Upper lobe of right lung (tissue), 1 donor: ENCODE measurements at places on chromosomes 6 and 20. TPM values are rescaled to one million over a fixed set of nuclear protein-coding genes. Genes with fewer than 3 reads are reported as not detected.

GRCh38 chr6:25326126-25326525 is 47.0 kb downstream of the CARMIL1 start:
- no peak for DNase-seq
- H3K36me3 ChIP-seq = no peaks in the 10 kb centered on the region
- H3K27me3 ChIP-seq = no peaks in the 10 kb centered on the region
- H3K27ac ChIP-seq = no peak overlapping the region
- H3K4me3 ChIP-seq = no peak overlapping the region

- H3K4me1 ChIP-seq = no peaks in the 10 kb centered on the region
- no peak for DNase-seq
- no peak overlapping the region for H3K27ac ChIP-seq
- no peaks in the 10 kb centered on the region for H3K36me3 ChIP-seq
- no peak overlapping the region for H3K4me3 ChIP-seq
These were observed 49.9 kb downstream of the BMP5 start for GRCh38 chr6:55825402-55826051.

- no peak overlapping the region for H3K27ac ChIP-seq
- no peaks in the 10 kb centered on the region for H3K36me3 ChIP-seq
- DNase-seq = no peak
- H3K27me3 ChIP-seq = no peaks in the 10 kb centered on the region
- H3K4me3 ChIP-seq = no peak overlapping the region
These were observed 265.7 kb downstream of the SOX4 start for GRCh38 chr6:21859193-21859735.

GRCh38 chr20:25659999-25660398 is 36.2 kb upstream of the NANP start:
- H3K27me3 ChIP-seq = no peaks in the 10 kb centered on the region
- H3K36me3 ChIP-seq = no peaks in the 10 kb centered on the region
- H3K4me1 ChIP-seq = no peaks in the 10 kb centered on the region
- DNase-seq = no peak

DNA sequence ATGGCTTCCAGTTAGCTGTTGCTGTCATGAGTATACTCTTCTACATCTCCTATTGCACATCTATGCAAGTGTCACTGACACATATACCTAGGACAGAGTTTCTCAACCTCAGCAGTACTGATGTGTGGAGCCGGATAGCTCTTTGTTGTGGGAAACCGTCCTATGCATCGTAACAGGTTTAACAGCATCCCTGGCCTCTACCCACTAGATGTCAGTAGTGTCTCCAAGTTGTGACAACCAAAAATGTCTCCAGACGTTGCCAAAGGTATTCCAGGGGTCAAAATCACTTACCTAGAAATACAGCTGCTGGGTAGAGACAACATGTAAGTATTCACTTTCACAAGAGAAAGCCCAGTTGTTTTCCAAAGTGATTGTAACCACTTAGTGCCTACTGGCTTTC is 637.6 kb downstream of the RNF144B start:
- H3K27me3 ChIP-seq = no peaks in the 10 kb centered on the region
- peaks cover 8% of the 10 kb centered on the region for H3K4me1 ChIP-seq
- no peak overlapping the region for H3K4me3 ChIP-seq
- H3K36me3 ChIP-seq = no peaks in the 10 kb centered on the region

GRCh38 chr6:24752503-24752902 is 22.2 kb upstream of the GMNN start:
- no peak overlapping the region for H3K4me3 ChIP-seq
- H3K4me1 ChIP-seq = no peaks in the 10 kb centered on the region
- H3K27me3 ChIP-seq = no peaks in the 10 kb centered on the region
- no peaks in the 10 kb centered on the region for H3K36me3 ChIP-seq
- no peak overlapping the region for H3K27ac ChIP-seq
- no peak for DNase-seq

GRCh38 chr6:116349216-116349615 is 21.5 kb upstream of the DSE start:
- H3K27me3 ChIP-seq = no peaks in the 10 kb centered on the region
- peaks cover 13% of the 10 kb centered on the region for H3K4me1 ChIP-seq
- no peak overlapping the region for H3K4me3 ChIP-seq
- no peak overlapping the region for H3K27ac ChIP-seq

GRCh38 chr6:56814308-56814707 is 140.6 kb upstream of the BEND6 start:
- DNase-seq = no peak
- H3K4me3 ChIP-seq = no peak overlapping the region
- H3K36me3 ChIP-seq = no peaks in the 10 kb centered on the region
- H3K27ac ChIP-seq = no peak overlapping the region
- no peaks in the 10 kb centered on the region for H3K27me3 ChIP-seq

The PRKN gene
- total RNA-seq = 2.7 TPM

- H3K27ac ChIP-seq = no peak overlapping the region
- no peaks in the 10 kb centered on the region for H3K27me3 ChIP-seq
- H3K36me3 ChIP-seq = no peaks in the 10 kb centered on the region
- no peaks in the 10 kb centered on the region for H3K4me1 ChIP-seq
- H3K4me3 ChIP-seq = no peak overlapping the region
- DNase-seq = no peak
These were observed 3.3 kb downstream of the SLC17A2 start for GRCh38 chr6:25927178-25927577.

The ECI2 gene
- total RNA-seq = 33.9 TPM

- no peaks in the 10 kb centered on the region for H3K27me3 ChIP-seq
- no peak overlapping the region for H3K4me3 ChIP-seq
- H3K27ac ChIP-seq = no peak overlapping the region
- peaks cover 4% of the 10 kb centered on the region for H3K4me1 ChIP-seq
These were observed 1.6 kb upstream of the DEK start for GRCh38 chr6:18265787-18266522.

The PKHD1 gene
- total RNA-seq = 0.32 TPM

DNA sequence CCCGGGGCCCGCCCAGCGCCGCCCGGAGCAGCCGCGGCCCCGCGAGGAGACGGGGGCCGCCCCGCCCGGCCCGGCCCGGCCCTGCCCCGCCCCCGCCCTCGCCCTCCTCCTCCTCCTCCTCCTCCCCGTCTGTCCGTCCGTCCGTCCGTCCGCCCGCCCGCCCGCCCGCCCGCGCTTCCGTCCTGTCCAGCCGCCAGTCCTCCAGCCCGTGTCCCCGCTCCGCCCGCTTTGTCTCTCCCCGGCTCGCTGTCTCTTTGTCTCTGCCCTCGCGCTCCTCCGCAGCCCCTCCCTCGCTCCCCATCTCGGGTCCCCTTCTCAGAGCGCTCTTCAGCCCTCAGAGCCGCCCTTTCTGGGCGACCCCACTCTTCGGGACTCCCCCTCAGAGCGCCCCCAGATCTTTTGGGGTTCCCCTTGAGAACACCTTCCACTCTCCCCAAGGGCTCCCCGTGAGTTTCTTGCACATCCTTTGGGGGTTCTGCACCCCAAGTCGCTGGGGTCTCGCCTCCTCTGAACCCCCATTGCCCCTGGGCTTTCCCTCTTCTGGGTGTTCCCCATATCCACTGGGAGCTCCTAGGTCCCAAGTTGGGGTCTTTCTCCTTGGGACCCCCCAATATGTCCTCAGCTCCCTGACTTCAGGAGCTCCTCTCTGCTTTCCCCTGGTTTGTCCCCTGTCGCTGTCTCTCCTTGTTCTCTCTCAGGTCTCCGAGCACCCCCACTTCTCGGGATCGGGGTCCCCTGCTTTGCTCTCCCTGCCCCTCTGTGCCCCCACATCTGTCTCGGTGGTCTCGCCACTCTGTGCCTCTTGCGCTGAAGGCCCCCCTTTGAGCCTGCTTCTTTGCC is 79.5 kb upstream of the MYL9 start:
- H3K4me3 ChIP-seq = peak overlapping the region; percentile 88
- peak overlapping the region; percentile 91 for H3K27ac ChIP-seq
- no peaks in the 10 kb centered on the region for H3K36me3 ChIP-seq
- H3K4me1 ChIP-seq = peaks cover 42% of the 10 kb centered on the region
- H3K27me3 ChIP-seq = no peaks in the 10 kb centered on the region

- H3K27ac ChIP-seq = peak overlapping the region; percentile 42
- peaks cover 21% of the 10 kb centered on the region for H3K4me1 ChIP-seq
These were observed 65.9 kb upstream of the DDR1 start for GRCh38 chr6:30818391-30818841.

- no peaks in the 10 kb centered on the region for H3K4me1 ChIP-seq
- DNase-seq = no peak
- H3K27me3 ChIP-seq = no peaks in the 10 kb centered on the region
- H3K27ac ChIP-seq = no peak overlapping the region
- no peak overlapping the region for H3K4me3 ChIP-seq
- H3K36me3 ChIP-seq = no peaks in the 10 kb centered on the region
These were observed 389.9 kb downstream of the DOK5 start for GRCh38 chr20:54865273-54865672.

DNA sequence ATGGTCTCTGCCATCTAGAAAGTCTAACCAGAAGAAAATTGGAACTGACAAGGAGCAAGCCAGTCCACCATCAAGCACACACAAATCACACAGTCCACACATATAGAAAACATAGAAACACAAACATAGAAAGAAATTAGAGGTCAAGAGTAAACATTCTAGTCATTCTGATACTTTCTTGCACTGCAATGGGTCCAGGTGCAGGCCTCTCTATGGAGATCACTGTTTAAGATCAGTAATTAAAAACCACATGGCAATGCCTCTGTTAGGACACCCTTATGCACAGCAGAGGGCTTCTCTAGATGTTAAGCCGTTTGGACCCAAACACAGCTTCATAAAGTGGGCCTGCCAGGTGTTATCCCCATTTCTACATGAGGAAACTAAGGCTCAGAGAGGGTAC is 42.8 kb upstream of the SLC22A23 start:
- DNase-seq = no peak
- H3K4me3 ChIP-seq = no peak overlapping the region
- H3K27me3 ChIP-seq = no peaks in the 10 kb centered on the region
- no peaks in the 10 kb centered on the region for H3K4me1 ChIP-seq

- H3K36me3 ChIP-seq = no peaks in the 10 kb centered on the region
- H3K27me3 ChIP-seq = no peaks in the 10 kb centered on the region
- no peak overlapping the region for H3K27ac ChIP-seq
- no peak for DNase-seq
- H3K4me3 ChIP-seq = no peak overlapping the region
- H3K4me1 ChIP-seq = peaks cover 22% of the 10 kb centered on the region
These were observed 377.8 kb downstream of the UTRN start for GRCh38 chr6:144662812-144663365.

- H3K36me3 ChIP-seq = no peaks in the 10 kb centered on the region
- no peak for DNase-seq
These were observed 135.3 kb upstream of the ARMC2 start for GRCh38 chr6:108712946-108713345.

GRCh38 chr6:99349171-99350141 is at the start of gene FAXC:
TSS of gene FAXC (minus strand) at chr6:99349674. CDS start at chr6:99349372, 302 bp downstream.
- H3K4me1 ChIP-seq = no peaks in the 10 kb centered on the region
- peaks cover 35% of the 10 kb centered on the region for H3K27me3 ChIP-seq
- peak within 1 kb of the TSS; percentile 24 for H3K27ac ChIP-seq
- peak within 1 kb of the TSS; percentile 56 for H3K4me3 ChIP-seq

The INSM1 gene
- not detected for total RNA-seq

DNA sequence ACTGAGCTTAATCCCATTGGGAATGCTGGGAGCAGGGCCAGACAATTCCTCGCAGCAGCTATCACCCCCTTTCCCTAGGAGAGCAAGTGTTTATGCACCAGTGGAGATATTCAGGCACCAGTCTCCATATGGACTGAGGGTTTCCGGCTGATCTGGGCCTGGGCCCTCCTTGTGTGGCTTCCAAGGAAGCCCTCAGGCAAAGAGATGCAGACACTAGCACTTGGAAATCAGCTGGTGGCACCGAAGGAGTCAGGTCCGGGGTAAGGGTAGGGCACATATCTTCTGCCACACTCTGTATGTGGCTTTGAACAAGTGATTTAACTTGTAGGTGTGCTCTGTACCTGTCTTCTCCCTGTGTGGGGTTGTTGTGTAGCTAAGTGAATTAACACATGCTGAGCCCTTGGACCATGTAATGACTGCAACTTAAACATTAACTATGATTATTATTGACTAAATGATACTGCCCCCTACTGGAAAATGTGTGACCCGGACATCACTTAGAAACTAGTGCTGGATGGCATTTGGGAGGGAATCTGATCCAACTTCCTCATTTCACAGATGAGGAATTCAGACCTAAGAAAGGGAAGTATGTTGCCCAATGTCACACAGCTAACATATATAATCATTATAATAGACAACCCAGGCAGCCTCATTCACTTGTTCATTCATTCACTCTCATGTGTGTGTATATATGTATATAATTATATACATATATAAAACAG is 19.3 kb upstream of the WFDC2 start:
- H3K4me1 ChIP-seq = peaks cover 8% of the 10 kb centered on the region
- no peaks in the 10 kb centered on the region for H3K36me3 ChIP-seq
- no peak overlapping the region for H3K4me3 ChIP-seq
- H3K27ac ChIP-seq = no peak overlapping the region
- no peaks in the 10 kb centered on the region for H3K27me3 ChIP-seq
- DNase-seq = no peak

DNA sequence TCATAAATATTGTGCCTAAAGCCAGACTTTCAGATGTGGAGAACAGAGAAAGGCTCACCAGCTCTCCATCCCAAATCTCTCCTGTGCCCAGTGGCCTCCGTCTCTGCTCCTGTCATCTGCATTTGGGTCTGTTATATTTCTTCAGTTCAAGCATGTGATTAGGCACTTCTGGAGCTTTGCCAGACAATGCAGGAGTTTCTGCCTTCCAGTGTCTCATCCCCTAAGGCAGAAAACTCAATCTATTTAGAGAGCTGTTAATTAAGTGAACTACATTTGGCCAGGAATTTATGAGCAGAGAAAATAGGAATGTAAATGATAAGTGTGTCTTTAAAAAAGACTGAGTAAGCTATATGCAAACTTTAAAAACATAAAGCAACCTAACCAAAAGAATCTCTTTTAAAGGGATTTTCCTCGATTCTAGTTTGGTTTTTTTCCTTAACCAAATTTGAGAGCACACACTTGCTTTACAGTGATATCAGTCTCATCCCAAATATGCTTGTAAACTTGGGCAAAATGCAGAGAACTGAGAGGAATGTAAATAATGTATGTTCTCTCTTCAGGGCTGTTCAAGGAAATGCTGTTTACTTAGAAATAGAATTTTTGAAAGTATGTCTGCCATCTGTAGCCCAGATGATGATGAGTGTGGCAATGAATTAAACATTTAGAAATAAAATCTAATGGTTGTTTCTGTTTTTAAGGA is 113.9 kb downstream of the ELOVL4 start:
- no peak for DNase-seq
- no peaks in the 10 kb centered on the region for H3K4me1 ChIP-seq
- H3K36me3 ChIP-seq = no peaks in the 10 kb centered on the region
- H3K27ac ChIP-seq = no peak overlapping the region
- peaks cover 5% of the 10 kb centered on the region for H3K27me3 ChIP-seq

The VTA1 gene
- total RNA-seq = 31.8 TPM

- no peaks in the 10 kb centered on the region for H3K27me3 ChIP-seq
- no peak overlapping the region for H3K4me3 ChIP-seq
- no peak for DNase-seq
- no peaks in the 10 kb centered on the region for H3K4me1 ChIP-seq
- H3K27ac ChIP-seq = no peak overlapping the region
These were observed 111.2 kb upstream of the ADGRF1 start for GRCh38 chr6:47153404-47153755.

- no peaks in the 10 kb centered on the region for H3K4me1 ChIP-seq
- no peak overlapping the region for H3K27ac ChIP-seq
- DNase-seq = no peak
- no peak overlapping the region for H3K4me3 ChIP-seq
- H3K27me3 ChIP-seq = no peaks in the 10 kb centered on the region
These were observed 154.0 kb downstream of the ZNF217 start for GRCh38 chr20:53439616-53440015.
